ENCODE measurements at places on chromosomes 7 and 10.
A peak's percentile ranks its signal among the peaks of the same experiment; 100 is the strongest.

DNA sequence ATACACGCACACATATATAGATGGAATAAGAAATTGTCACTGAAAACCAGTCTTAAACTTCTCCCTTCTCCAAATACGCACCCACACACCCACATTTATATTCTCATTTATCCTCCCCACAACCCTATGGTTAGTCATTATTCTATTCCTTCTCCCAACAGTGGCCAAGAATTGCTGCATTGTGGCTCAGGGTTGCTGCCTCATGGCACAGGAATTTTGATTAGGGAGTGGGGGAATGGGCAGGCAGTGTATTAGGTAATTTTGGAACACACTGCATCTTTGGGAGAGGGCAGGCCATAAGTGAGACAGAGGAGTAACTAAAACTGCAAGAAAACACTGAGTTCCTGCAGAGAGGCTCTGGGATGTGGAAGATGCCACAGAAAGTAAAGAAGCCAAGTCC, 35.7 kb downstream of the NAPEPLD start:
- no peak for DNase-seq

- DNase-seq = peak; percentile 73
Observed at GRCh38 chr7:76155938-76156337, 45.8 kb upstream of the SRRM3 start.

- DNase-seq = no peak
Observed at GRCh38 chr7:42734568-42734967, 177.3 kb downstream of the C7orf25 start.

- no peak for DNase-seq
Observed at GRCh38 chr7:111750228-111750627, 187.9 kb upstream of the IMMP2L start.

- no peak for DNase-seq
Observed at GRCh38 chr7:95999481-95999880, 227.1 kb downstream of the DYNC1I1 start.

GRCh38 chr10:52229291-52229931, 84.7 kb upstream of the DKK1 start:
- no peak for DNase-seq

DNA sequence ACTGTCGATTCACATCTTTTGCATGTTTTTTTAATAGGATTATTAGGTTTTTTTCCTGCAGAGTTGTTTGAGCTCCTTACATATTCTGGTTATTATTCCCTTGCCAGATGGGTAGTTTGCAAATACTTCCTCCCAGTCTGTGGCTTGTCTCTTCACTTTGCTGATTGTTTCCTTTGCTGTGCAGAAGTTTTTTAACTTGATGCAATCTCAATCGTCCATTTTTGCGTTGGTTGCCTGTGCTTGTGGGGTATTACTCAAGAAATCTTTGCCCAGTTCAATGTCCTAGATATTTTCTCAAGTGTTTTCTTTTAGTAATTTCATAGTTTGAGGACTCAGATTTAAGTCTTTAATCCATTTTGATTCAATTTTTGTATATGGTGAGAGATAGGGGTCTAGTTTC, 95.4 kb downstream of the TBXAS1 start:
- DNase-seq = peak; percentile 41

DNA sequence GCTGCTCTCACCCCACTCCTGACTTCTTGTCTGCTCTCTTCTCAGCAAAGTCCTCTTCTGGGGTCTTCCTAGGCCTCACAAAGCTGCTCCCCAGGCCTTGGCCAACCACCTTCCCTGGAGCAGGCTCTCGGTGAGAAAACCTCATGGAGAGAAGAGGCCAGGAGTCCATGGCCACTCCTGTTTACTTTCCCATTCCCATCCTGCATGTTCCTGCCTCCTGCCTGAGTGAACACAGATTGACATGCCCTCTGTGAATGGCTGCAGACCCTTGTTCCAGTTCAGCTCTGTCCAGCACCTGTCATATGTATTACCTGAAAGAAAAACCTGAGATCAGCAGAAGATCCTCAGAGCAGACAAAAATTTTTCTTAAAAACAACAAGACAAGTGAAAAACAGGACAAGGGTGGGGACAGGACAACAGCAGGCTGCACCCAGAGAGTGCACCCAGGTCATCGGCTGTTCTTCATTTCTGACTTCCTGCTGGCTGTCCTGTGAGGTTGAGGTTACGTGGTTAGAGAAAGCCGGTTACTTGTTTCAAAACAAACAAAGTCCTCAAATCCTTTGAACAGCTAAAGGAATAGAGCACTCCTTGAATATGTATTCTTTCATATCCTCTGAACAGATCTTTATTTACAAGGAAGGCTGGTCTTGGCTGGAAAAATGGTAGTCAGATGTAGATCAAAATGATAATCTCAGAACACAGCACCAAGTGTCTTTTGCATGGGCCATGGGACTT, 34.0 kb upstream of the DLD start:
- no peak for DNase-seq

GRCh38 chr10:88278912-88279311, 304.2 kb downstream of the RNLS start:
- DNase-seq = no peak

DNA sequence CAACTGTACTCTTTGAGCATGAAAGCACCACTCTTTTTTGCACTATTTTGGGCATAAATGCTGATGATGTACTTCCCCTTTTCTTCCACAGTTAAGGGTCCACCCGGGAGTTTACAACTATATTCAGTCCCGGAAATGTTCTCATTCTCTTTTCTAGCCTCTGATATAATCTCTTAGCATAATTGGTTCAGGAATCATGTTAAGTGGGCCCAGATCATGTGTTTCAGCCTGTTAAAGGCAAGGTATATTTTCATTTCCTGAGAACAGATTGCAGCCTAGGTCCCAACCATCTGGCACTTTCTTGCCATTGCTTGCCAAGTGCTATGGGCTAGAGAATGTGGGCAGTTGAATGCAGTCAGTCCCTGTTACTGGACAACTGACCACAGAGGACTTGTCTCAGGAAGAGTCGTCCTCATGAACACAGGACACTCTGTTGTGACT, 111.4 kb upstream of the GLCCI1 start:
- DNase-seq = no peak

DNA sequence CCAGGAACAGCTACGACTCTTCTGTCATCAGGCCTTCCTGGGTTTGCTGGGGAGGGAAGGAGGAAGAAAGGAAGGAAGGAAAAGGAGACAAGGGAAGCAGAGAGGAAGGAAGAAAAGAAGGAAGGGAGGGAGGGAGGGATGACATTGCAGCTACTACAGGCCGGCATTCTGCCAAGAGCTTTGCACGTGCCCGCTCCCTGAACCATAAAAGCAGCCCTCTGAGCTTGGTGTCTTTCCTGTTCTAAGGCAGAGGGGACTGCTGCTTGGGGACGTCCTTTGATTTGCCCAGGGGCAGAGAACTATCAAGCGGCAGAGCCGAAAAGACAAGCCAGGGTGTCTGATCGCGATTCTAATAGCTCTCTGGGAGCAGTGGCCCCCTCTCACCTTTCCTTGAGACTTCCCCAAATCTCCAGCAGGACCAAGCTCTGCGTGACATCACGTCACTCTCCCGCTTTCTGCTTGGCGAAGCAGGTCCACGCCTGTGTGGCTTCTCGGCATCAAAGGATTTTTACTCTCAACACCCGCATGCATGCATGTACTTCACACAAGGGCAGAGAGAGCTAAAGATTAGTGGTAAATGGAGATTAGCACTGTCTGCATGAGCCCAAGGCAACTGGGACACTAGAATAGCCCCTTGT, 167.8 kb upstream of the AUTS2 start:
- DNase-seq = peak; percentile 40

- DNase-seq = no peak
Observed at GRCh38 chr10:19480353-19480752, 335.9 kb upstream of the PLXDC2 start.

GRCh38 chr7:17706734-17707133, 233.6 kb downstream of the SNX13 start:
- DNase-seq = peak; percentile 12

GRCh38 chr7:8817448-8818036, 384.1 kb downstream of the NXPH1 start:
- DNase-seq = no peak

GRCh38 chr10:110735620-110736027, 91.5 kb downstream of the RBM20 start:
- no peak for DNase-seq

DNA sequence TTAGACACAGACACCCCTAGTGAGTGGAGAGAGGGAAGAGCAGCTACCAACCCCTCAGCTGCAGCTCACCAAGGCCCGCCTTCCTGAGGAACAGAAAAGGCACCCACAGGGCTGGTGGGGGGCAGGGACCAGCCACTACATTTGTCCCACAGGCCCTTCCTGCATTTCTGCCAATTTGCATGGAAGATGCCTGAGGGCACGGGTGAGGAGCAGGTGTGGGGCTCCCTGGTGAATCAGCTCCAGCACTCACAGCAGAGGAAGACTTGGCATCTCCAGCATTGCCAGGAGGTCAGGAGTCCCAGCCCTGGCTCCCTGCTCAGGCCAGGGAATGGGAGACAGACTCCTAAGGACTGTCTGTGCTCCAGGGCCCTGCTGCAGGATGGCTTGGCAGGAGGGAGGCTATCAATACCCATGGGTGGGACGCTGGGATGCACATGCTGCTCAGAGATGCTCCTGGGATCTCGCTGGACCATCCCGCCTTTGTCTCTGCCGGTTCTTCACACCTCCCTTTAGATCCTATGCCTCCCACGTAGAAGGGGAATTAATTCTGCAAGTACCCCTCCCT, 109.7 kb downstream of the SLIT1 start:
- DNase-seq = no peak

- DNase-seq = no peak
Observed at GRCh38 chr7:106515321-106515720, 145.6 kb downstream of the CCDC71L start.

GRCh38 chr7:32071466-32072091, 1.4 kb upstream of the PDE1C start:
- no peak for DNase-seq

GRCh38 chr10:95784279-95784913, 28.4 kb downstream of the ENTPD1 start:
- DNase-seq = peak; percentile 48

DNA sequence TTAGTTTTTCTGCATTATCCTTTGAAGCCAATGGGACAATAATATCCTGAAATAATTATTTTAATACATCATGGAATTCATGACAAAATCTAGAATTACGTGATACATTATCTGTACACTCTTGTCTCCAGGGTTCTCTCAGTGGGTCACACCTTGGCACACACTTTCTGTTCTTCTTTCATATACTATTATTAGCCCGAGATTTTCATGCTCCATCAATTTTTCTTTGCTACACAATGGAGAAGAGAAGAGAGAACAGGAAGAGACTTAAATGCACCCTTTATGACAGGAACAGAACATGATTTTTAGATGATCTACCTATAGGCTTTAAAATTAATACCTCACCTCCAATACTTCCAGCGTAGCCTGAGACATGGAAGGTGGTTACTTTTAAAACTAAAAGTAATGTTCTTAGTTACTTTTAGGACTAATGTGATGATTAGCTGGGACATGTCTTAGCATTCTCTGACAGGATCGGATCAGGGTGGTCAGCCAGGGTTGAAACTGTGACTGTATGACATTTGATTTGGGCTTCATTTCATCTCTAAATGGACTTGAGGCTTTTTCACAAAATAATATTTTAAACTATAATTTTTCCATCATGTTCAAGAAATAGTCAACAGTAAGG, 148.2 kb upstream of the WNT16 start:
- DNase-seq = no peak
